ENCODE measurements at places on chromosomes 3 and 15. TPM values are rescaled to one million over a fixed set of nuclear protein-coding genes. Genes with fewer than 3 reads are reported as not detected.

PPP1R14D gene
- total RNA-seq: not detected

TUSC7 gene
- not detected for total RNA-seq

ZDHHC3 gene
- 69.5 TPM for total RNA-seq

HHATL gene
- total RNA-seq: not detected

PATL2 gene
- total RNA-seq: 2.6 TPM

FBXW12 gene
- not detected for total RNA-seq

ISL2 gene
- total RNA-seq: 0.29 TPM

CRABP1 gene
- not detected for total RNA-seq

GRCh38 chr3:183148056-183148455 is 14.5 kb downstream of the LAMP3 start:
- no peak overlapping the region for H3K27ac ChIP-seq
- DNase-seq: no peak
- H3K4me1 ChIP-seq: no peaks in the 10 kb centered on the region
- H3K36me3 ChIP-seq: no peaks in the 10 kb centered on the region

DNA sequence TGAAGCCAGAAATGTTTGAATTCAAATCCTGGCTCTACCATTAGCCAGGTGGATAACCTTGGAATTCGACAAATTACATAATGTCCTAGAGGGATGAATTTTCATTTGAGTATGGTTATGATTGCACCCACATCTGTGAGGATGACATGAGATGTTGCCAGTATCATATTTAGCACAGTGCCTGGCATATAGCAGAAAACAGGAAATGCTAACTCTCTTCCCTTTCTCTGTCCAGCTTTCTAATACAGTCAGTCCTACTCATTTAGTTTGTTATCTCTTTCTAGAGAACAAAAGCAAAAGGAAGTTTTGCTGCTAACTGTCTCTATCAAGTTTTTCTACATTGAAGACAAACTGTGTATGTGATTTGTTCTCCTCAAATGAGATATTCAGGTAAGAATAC is 231.7 kb downstream of the CPNE4 start:
- DNase-seq: no peak
- H3K4me3 ChIP-seq: no peak overlapping the region
- no peak overlapping the region for H3K27ac ChIP-seq
- no peaks in the 10 kb centered on the region for H3K27me3 ChIP-seq
- H3K4me1 ChIP-seq: no peaks in the 10 kb centered on the region
- H3K36me3 ChIP-seq: no peaks in the 10 kb centered on the region

GRCh38 chr15:61038387-61038786 is 190.7 kb downstream of the RORA start:
- no peaks in the 10 kb centered on the region for H3K27me3 ChIP-seq
- no peaks in the 10 kb centered on the region for H3K4me1 ChIP-seq
- no peaks in the 10 kb centered on the region for H3K36me3 ChIP-seq
- H3K4me3 ChIP-seq: no peak overlapping the region
- DNase-seq: no peak
- peak overlapping the region; percentile 43 for H3K27ac ChIP-seq

DNA sequence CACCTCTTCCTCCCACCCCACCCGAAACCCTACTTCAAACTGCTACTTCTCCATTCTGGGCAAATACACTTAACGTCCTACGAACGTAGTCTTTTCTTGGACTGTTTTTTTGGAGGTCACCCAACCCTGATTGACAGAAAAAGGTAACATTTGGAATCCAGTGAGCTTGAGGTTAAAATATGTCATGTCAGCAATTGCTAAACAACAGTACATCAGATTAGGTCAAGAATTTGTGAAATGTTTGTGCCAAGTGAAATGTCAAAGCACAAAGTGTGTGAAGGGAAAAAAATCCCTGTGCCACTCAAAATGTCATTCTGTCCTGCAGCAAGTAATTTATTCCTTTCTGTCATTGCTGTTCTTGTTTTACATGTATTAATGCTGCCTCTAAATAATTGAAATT is 49.2 kb upstream of the PPP2R3A start:
- H3K4me3 ChIP-seq: no peak overlapping the region
- no peak overlapping the region for H3K27ac ChIP-seq
- no peaks in the 10 kb centered on the region for H3K27me3 ChIP-seq
- no peaks in the 10 kb centered on the region for H3K36me3 ChIP-seq

DNA sequence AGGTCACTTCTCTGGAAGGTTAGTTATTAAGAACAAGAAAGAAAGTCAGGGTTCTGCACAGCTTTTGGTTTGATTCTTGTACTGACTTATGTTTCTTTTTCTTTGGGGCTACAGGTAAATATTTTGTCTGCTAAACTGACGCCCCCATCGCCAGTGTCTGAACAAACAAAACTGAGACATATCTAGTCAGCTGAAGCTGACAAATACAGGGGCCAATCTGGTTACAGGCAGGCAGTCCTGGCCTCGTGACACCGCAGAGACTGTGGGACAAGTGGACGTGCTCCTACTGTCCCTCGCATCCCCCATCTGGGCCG is 4.6 kb upstream of the RPL14 start:
- no peaks in the 10 kb centered on the region for H3K36me3 ChIP-seq
- H3K4me3 ChIP-seq: peak overlapping the region; percentile 68
- no peak for DNase-seq
- peak overlapping the region; percentile 96 for H3K27ac ChIP-seq
- H3K4me1 ChIP-seq: peaks cover 4% of the 10 kb centered on the region

DNA sequence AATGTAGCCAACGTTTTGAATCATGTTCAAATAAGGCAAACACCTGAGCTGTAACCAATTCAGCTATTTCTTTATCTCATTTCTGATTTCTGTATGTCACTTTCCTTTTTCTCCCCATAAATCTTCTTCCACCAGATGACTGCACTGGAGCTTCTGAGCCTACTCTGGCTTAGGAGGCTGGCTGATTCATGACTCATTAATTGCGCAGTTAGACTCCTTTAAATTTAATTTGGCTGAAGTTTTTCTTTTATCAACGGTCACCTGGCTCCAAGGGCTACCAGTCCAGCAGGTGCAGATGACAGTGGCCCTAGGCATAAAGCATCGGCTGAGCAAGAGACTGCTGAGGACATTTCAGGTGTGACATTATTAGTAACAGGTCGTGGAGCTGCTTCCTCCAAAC is 39.6 kb upstream of the ITGA11 start:
- H3K4me3 ChIP-seq: no peak overlapping the region
- H3K36me3 ChIP-seq: no peaks in the 10 kb centered on the region
- no peaks in the 10 kb centered on the region for H3K27me3 ChIP-seq
- H3K4me1 ChIP-seq: no peaks in the 10 kb centered on the region

GRCh38 chr3:73657186-73657585 is 32.4 kb upstream of the PDZRN3 start:
- H3K27me3 ChIP-seq: no peaks in the 10 kb centered on the region
- H3K27ac ChIP-seq: peak overlapping the region; percentile 8
- no peaks in the 10 kb centered on the region for H3K36me3 ChIP-seq
- no peak for DNase-seq

DNA sequence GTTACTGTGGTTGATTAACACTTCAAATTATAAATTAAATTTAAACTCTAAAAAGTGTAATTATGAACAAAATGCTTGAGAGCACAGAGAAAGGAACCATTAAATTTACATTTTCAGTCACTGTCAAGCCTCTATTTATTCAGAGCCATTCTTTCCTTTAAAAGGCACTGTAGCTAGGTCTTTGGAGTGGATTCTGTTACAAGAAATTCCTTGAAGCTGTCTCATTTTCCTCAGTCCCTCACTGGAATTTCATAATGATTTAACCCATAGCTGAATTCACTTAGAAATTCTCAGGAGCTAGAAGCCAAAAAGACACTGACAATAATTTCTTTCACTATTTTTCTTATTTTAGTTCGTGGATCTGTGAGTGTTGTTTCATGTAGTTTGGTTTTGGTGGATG is 81.2 kb upstream of the TCF12 start:
- no peak overlapping the region for H3K4me3 ChIP-seq
- DNase-seq: no peak
- no peaks in the 10 kb centered on the region for H3K36me3 ChIP-seq
- no peaks in the 10 kb centered on the region for H3K27me3 ChIP-seq
- no peak overlapping the region for H3K27ac ChIP-seq
- no peaks in the 10 kb centered on the region for H3K4me1 ChIP-seq

- no peak overlapping the region for H3K27ac ChIP-seq
- H3K36me3 ChIP-seq: no peaks in the 10 kb centered on the region
- no peaks in the 10 kb centered on the region for H3K4me1 ChIP-seq
- H3K27me3 ChIP-seq: no peaks in the 10 kb centered on the region
These were observed 39.3 kb upstream of the CEMIP start for GRCh38 chr15:80739919-80740318.

- no peaks in the 10 kb centered on the region for H3K27me3 ChIP-seq
- no peak overlapping the region for H3K4me3 ChIP-seq
- H3K4me1 ChIP-seq: no peaks in the 10 kb centered on the region
- H3K36me3 ChIP-seq: no peaks in the 10 kb centered on the region
- no peak overlapping the region for H3K27ac ChIP-seq
These were observed 106.8 kb upstream of the BOC start for GRCh38 chr3:113104357-113105092.

GRCh38 chr3:172776049-172776717 is 25.7 kb downstream of the ECT2 start:
- no peaks in the 10 kb centered on the region for H3K36me3 ChIP-seq
- no peaks in the 10 kb centered on the region for H3K27me3 ChIP-seq
- H3K4me3 ChIP-seq: no peak overlapping the region
- no peak for DNase-seq
- H3K4me1 ChIP-seq: no peaks in the 10 kb centered on the region

GRCh38 chr15:42009022-42009421 is 11.8 kb downstream of the PLA2G4E start:
- no peak overlapping the region for H3K27ac ChIP-seq
- H3K27me3 ChIP-seq: no peaks in the 10 kb centered on the region
- no peaks in the 10 kb centered on the region for H3K4me1 ChIP-seq
- DNase-seq: no peak

Data from breast epithelium (tissue), 4 donors.